ACHN (cell line): ENCODE measurements at places on chromosomes 5 and 9.

DNA sequence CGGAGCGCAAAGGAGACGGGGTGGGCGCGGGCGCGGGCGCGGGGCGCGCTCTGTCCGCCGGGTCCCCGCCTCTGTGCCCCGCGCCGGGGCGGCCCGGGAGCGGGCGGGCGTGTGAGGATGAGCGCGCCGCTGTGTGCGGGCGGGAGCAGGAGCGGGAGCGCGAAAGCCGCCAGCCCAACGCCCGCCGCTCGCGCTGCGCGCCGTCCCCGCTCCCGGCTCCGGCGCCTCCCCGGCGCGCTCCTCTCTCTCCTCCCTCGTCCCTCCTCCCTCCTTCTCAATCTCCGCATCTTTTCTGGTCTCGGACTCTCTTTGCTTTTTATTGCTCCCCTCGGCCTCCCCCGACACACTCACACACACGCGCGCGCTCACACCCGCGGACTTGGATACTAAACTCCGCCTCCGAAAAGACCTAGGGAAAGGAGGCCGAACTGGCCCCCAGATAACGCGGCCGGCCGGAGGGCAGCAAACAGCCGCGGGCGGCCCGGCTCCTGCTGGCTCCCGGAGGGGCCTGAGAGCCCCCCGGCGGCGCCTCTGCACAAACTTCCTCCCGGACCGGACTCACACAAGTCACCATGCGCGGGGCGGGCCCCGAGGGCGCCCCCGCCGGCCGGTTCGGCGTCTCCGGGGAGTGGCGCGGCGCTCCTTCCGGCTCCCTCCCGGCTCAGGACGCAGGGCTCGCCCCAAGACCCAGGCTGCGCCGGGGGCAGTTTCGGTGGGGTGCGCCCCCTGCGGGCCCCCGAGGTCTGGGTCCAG lies at the start of gene FIBCD1:
Gene FIBCD1 (minus strand): TSS at position 596 of the 753 bp plus-strand sequence. CDS start 640 bp downstream, outside the sequence.
- peak; percentile 48 for DNase-seq

- no peak for DNase-seq
These were observed 200.3 kb downstream of the HSPA4 start for GRCh38 chr5:133252133-133252480.

- no peak for DNase-seq
These were observed 326.8 kb downstream of the BNC2 start for GRCh38 chr9:16543686-16544085.

DNA sequence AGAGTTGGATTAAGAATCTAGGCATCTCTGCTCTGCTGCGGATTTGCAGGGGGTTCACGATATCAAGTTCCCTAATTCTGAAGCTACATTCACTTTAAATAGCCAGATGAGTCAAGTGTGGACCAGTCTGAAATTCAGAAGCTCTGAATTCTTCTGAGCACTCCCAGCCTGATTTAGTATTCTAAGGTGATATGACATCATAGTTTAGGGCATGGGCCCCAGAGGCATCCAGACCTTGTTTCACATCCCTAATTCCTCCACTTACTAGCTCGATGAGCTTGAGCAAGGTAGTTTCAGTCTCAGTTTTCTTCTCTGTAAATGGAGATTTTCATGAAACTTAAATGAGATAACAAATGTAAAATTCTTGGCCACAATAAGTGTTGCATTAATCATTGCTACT lies 65.2 kb downstream of the TMEM167A start:
- no peak for DNase-seq

DNA sequence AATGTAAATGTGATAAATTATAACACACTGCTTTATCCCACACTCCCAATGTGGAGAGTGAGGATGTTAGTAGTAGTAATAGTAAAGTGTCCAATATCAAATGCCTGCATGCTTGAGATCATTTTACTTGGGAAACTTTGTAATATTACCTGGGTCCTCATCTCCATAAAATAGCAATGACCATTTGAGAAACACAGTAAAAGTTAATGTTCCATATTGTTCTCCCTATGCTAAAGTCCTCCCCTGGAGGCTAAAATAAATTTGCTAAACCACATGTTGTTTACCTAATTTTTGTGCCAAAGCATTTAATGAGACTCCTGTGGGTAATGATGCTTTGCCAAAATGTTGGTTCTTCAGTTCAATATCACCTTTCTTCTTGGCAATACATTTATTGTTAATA lies 291.2 kb downstream of the CDH10 start:
- no peak for DNase-seq

DNA sequence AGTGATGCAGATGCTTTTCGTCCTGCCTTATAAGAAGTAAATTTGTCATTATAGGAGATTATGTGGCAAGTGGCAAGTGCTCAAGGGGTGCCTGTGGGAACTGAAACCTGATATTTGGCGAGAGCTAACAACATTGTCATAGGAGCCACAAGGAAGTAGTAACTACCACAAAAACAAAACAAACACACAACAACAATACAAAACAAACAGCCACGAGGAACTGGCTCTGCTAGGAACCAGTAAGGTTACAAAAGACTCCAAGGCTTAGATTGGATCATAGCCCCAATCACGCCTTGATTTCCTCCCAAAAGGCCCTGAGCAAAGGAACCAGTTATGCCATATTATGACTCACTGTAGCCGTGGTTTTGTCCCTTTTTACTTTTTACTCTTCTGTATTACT lies 1045.2 kb downstream of the CDH12 start:
- DNase-seq: no peak
